ENCODE measurements at places on chromosomes 5 and 9.
A peak's percentile ranks its signal among the peaks of the same experiment; 100 is the strongest.

- no peak for DNase-seq
These were observed 424.6 kb downstream of the CSNK1G3 start for GRCh38 chr5:123936548-123936947.

DNA sequence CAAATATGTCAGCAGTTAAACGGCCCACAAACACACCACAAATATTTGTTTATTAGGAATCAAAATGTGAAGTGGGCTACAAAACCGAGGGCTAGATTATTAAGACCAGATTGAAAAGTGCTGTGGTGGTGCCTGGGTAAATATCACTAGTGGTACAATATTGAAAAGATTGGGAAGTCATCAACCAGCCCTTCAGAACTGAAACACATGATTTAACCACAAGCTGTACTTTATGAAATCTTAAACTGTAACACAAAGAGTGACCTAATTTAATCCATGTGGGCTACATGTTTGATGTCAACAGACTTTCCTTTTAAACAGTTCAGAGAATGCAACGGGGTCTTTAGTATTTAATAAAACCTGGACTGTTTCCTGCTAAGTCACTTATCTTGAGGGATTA, 182.3 kb downstream of the SPATA31D1 start:
- DNase-seq: peak; percentile 38

DNA sequence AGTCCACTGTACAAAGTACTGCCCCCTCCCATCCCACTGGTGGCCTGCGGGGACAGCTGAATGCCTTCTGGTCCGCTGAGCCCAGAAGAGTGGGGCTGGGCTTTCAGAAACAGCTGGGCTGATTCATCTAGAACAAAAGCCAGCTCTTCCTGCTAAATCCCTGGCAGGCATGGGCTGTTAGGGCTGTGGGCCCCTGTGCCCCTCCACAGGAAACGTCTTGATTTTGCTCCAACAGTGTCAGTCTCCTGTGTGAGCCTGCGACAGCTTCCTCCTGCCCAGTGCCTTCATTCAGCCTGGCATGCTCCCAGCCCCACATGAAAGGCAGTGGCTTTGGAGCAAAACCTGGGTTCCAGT, 6.9 kb upstream of the GSN start:
- DNase-seq: no peak

DNA sequence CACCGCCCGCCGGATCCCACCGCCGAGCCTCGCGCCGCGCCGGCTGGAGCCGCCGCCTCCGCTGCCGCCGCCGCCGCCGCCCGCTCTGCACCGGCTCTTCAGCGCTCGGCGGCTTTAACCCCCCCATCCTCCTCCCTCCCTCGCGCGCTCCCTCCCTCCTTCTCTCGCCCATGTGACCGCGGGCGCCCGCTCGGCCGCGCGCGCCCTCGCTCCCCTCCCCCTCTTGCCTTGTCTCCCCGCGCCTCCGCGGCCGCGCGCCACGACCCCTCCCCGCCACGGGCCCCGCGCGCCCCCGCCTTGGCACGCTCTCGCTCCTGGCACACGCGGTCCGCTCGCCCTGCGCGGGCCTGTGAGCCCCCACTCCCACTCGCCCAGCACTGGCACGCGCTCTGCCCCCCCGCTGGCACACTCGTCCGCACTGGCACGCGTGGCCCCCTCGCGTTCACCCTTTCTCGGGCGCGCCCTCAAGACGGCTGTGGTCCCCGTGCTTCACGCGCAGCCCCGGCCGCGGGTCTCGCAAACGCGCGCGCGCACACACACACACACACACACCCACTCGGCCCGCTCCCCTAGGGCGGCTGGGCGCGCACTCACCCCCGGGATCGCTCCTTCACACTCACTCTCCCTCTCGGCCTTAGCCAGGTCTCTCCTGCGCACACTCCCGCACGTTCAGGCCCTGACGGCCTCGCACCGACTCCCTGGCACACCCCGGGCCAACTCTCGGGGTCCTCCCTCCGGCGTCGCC, at the start of gene CNTFR:
Gene CNTFR (minus strand): TSS at position 89 of the 745 bp plus-strand sequence. CDS start 20,743 bp downstream, outside the sequence.
- DNase-seq: no peak

GRCh38 chr5:124315741-124316415, 430.6 kb downstream of the ZNF608 start:
- peak; percentile 76 for DNase-seq

DNA sequence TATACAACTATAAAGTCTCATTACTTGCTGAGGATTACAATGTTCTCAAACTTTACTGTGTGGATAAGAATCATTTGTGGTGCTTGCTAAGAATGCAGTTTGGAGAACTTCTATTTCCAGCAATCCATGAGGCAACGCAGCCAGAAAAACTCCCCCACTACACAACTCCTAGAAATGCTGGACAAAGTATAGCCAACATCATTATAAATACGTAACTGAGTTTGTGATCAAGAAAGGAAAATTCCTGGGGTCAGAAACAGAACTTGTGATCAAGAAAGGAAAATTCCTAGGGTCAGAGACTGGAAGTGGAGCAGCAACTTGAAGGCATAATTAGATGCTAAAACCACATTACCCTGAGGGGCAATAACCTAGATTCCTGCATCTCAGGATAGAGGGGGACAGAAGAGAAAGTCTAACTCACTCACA, 81.1 kb downstream of the MAT2B start:
- no peak for DNase-seq

DNA sequence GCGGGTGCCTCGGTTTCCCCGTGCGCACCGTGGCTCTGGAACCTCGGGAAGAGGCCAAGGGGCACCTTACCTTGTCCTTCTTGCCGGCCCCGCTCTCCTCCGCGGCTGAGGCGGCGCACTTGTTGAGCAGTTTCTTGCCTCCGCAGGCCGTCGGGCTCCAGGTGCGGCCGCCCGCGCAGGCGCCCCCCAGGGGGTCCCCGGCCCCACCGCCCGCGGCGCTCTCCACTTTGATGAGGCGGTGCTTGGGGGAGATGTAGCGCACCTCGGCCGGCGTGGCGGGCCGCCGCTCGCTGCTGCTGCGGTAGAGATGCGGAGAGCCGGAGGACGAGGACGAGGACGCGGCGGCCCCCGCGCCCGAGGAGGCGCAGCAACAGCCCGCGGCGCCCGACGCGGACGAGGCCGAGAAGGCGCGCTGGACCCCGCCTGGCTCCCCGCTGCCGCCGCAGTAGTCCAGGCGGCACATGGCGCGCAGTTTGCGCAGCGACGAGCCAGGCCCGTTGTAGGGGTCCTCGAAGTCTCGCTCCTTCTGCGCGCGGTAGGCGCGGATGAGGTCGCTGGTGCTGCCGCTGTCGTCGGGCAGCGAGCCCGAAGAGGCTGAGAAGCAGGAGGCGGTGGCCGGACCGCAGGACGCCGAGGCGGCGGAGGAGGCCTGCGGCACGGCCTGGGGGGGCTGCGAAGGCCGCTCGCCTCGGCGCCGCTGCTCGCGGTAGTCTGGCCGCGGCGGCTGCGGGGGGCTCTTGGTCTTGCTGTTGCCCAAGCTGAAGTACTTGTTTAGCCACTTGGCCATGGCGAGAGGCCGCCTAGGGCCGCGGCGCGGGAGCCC, 957 bp downstream of the SHB start:
- DNase-seq: no peak

GRCh38 chr5:139768807-139769465, 26.7 kb upstream of the PSD2 start:
- DNase-seq: no peak

- peak; percentile 50 for DNase-seq
These were observed 88.5 kb downstream of the FAM174A start for GRCh38 chr5:100623719-100624118.

GRCh38 chr9:131747352-131747751, 7.5 kb upstream of the RAPGEF1 start:
- peak; percentile 75 for DNase-seq

- no peak for DNase-seq
These were observed 255.7 kb downstream of the ENC1 start for GRCh38 chr5:74384851-74385250.

DNA sequence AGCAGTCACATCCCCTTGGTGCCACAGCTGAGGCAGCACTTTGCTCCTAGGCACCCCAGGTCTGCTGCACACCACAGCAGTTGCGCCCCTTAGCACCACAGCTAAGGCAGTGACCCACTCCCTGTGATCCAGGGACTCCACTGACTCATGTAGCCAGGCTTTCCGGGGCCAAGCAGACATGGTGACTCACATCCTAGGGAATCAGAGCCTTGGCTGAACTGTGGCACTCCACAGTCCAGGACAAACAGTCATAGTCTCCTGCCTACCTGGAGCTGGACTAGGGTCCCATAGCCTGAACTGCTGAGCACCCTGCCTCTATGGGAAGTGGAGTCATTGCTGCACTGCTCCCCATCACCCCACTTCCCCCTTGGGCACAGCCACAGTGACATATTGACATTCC, 338.7 kb downstream of the NPR3 start:
- DNase-seq: peak; percentile 94
